NCI-H187 treated with DMSO at 0.1 percent for 48 hours (cell line): ENCODE measurements at places on chromosomes 11 and 22.

- DNase-seq, result no peak
Observed at GRCh38 chr11:134862105-134862502, 450.1 kb upstream of the B3GAT1 start.

DNA sequence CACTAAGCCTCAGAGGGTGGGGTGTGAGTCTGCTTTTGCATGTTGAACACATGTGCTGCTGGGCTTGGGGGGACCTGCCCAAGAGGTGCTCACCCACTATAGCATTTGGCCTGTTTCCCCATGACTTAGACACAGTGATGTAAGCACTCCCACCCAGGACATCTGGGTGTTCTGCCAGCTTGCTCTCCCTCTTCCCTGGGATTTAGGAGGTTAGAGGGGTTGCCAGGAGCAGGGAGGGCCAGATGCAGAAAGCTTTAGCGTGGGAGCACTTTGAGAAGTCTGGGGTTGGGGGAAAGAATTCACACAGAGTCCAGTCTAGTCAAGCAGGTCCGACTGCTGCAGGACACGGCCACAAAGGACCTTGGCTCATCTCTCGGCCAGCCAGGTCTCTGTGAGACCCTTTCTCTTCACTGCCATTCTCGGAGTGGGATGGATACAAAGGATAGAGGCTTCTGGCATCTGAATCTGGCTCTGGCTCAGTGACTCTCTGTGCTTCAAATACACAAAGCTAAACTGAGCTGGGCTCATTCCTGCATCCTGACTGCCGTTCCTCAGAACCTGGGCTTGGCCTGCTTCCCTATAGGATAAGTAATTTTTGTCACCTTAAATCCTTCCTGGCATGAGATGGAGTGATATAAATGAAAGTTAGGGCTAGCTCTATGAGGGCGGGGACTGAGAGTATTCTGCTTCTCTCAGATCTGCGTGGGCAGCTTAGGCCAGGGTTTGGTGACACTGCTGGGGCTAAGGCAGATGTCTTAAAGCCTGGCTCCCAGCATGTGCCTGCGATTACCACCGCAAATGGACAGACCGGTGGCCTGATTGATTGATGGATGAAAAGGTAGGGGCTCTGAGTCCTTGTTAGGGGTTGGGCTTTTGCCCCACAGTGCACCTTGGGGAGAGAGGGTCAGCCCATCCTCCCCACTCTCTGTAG is 14.5 kb downstream of the USP2 start:
- no peak for DNase-seq

GRCh38 chr22:39558254-39558727 is 12.3 kb upstream of the CACNA1I start:
- DNase-seq, result no peak

- no peak for DNase-seq
Observed at GRCh38 chr11:57530215-57530595, 349 bp downstream of the TIMM10 start.

GRCh38 chr22:32644252-32645100 is 157.0 kb upstream of the TIMP3 start:
- no peak for DNase-seq

DNA sequence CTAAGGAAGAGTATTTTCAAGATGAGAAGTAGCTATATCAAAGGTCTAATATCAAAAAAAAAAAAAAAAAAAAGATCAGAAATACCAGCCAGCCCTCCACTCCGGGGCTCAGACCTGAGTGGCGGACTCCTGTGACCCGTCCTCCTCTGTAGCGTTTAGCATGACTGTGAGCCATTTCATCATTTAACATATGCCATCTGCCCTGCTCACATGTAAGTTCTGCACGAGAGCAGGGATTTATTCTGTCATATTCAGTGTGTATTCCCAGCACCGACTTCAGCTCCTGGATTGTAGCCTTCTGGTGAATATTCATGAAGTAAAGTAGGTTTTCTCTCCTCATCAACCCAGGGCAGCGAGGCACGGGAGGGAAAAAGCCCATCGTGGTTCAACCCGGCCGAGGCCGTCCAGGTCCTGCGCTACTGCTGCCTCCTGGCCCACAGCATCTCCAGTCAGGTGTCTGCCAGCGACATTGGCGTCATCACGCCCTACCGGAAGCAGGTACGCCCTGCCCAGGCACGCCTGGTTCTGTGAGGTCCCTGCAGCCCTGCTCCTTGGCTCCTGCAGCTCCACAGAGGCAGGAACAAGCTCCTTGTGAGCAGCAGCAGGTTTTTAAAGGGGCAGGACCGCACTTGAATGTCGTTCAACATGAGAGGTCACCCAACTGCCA is 12.7 kb upstream of the PANX2 start:
- DNase-seq, result no peak

DNA sequence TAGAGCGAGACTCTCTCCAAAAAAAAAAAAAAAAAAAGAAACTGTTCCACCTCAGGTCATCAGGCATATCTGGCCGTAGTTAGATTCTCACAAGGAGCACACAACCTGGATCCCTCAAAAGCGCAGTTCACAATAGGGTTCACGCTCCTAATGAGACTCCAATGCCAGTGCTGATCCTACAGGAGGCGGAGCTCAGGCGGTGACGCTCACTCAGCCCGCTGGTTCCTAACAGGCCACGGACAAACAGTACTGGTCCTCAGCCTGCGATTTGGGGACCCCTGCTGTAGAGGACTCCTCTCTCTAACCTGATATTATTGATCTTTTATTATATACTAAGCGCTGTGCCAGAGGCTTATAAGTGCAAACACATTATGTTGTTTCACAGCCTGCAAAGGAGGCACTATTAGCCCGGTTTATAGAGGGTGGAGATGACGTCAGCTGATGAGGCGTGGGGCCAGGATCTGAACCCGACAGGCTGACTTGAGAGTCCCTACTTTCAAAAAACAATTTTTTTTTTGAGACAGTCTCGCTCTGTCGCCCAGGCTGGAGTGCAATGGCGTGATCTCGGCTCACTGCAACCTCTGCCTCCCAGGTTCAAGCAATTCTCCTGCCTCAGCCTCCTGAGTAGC is 4.9 kb upstream of the MAFF start:
- no peak for DNase-seq

- no peak for DNase-seq
Observed at GRCh38 chr11:124474079-124474478, 28.6 kb upstream of the OR8B8 start.

- no peak for DNase-seq
Observed at GRCh38 chr11:59429924-59430516, 3.8 kb upstream of the OR5A2 start.

- no peak for DNase-seq
Observed at GRCh38 chr11:2914455-2915195, 14.6 kb downstream of the PHLDA2 start.

GRCh38 chr22:32661296-32661695 is 140.2 kb upstream of the TIMP3 start:
- no peak for DNase-seq

DNA sequence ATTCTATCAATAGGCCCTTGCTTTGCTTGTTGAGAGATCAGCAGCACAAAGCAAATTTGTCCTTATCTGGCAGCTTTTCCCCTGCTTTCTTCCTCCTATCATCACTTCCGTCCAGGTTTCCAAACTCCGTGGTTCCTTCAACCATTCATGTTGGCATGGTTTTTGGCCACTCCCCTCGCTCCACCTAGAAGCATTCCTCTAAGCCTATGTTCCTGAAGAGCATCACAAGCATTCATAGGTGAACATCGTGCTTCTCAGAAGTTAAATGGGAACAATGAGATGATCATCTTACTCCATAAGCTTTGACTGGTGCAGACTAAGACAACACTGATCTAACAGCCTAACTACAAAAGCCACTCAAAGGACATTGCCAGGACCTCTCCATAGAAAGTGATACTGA is 86.3 kb downstream of the ETS1 start:
- no peak for DNase-seq

GRCh38 chr11:35375332-35376117 is 43.8 kb downstream of the SLC1A2 start:
- no peak for DNase-seq

- no peak for DNase-seq
Observed at GRCh38 chr11:113377681-113378412, 9.7 kb upstream of the ANKK1 start.

- DNase-seq, result no peak
Observed at GRCh38 chr22:45763236-45763624, 91.6 kb downstream of the ATXN10 start.

DNA sequence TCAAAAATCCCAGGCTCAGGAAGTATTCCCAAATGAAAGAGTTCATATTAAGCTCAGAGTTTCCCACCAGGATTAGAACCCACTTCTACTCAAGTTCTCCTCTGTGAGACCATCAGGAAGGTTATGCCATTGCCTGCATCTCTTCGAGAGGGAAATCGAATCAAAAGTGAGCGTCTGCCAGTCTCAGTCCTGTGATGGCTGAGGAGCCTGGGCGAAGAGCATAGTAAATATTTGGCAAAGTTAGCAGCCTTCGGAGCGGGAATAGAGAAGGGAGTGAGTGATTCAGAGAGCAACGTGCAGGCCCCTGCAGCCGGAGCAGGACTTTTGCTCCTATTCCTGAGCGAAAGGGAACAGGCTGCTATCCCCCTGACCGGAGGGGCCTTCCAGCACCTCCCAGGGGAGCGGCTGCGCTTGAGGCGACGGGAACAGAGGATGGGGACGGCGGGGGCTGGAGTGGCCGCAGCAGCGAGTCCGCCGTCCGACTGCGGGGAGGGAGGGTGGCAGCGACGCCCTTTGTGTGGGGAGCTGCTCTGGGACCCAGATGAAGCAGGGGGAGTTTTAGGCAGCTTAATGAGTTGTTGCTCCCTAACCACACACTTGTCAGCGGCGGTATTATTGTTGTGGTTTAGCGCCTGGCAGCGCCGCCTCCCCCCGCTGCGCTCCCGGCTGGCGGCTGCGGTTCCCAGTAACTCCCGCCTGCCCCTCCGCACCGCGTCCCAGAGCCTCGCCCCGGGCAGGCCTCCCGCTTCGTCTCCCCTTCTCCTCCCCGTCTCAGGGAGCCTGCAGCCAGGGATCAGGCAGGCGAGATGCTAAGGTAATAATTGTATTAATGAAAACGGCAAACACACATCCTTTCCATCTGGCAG is 21.7 kb upstream of the NRGN start:
- no peak for DNase-seq
